ENCODE measurements at places on chromosomes 6 and 20. TPM values are rescaled to one million over a fixed set of nuclear protein-coding genes. Genes with fewer than 3 reads are reported as not detected.

SESN1 gene
- polyA plus RNA-seq = 14.2 TPM

VGLL2 gene
- polyA plus RNA-seq = not detected

PHF3 gene
- 15.0 TPM for polyA plus RNA-seq

RFX6 gene
- polyA plus RNA-seq = 2.2 TPM

TAGAP gene
- 1.4 TPM for polyA plus RNA-seq

TMEM74B gene
- 9.5 TPM for polyA plus RNA-seq

NDUFAF4 gene
- 27.9 TPM for polyA plus RNA-seq

DLGAP4 gene
- polyA plus RNA-seq = 95.2 TPM

CLPSL1 gene
- polyA plus RNA-seq = not detected

SLC32A1 gene
- 0.24 TPM for polyA plus RNA-seq

ITPR3 gene
- polyA plus RNA-seq = 14.2 TPM

PBOV1 gene
- polyA plus RNA-seq = not detected

RAMACL gene
- polyA plus RNA-seq = 0.24 TPM

PCK1 gene
- 0.62 TPM for polyA plus RNA-seq

SEL1L2 gene
- polyA plus RNA-seq = 0.40 TPM

Measured in adrenal gland (tissue), 19 donors.